ENCODE measurements at places on chromosomes 1 and 21.

DNA sequence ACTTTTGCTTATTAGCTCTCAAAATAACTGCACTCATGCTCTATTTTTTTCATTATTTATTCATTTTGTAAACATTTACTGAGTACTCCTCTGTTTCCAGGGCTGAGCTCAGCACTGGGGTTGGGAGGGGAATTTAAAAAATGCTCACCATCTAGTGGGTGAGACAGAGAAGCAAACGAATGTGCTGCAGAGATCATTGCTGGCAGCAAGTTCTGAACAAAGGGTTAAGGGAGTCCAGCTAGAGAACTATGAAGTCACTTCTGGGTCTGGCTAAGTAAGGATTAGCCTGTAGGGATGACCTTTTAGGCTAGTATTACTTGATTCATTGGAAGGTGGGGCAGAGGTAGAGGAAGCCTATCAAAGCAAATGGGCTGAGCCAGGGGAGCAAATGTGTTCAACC, 99.1 kb upstream of the ZNF644 start:
- DNase-seq, result no peak

DNA sequence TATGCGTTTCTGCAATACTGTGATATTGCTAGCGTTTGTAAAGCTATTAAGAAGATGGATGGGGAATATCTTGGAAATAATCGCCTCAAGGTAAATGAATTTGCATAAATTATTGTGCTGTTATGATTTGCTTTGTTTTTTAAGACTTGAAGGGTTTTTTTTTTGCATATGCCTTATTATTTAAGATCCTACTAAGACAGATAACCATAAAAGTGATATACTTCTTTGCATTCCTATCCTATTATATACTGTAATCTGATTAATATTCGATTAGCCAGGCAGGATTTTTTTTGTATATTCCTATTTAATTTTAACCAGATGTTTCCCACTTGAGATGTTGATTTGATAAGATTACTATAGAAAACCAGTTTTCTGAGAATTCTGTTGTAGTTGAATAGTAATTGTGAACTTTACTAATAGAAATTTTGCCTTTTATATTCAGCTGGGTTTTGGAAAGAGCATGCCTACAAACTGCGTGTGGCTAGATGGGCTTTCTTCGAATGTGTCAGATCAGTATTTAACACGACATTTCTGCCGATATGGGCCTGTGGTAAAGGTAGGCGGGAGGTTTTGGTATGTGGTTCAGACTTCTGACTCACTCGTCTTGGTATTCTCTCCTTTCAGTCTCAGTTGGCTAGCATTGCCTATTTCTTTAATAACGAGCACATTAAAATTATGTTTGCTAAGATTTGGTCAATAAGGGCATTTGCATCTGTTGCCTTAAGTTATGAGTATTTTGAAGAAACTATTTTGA, 56.8 kb downstream of the ZBTB17 start:
- DNase-seq, result no peak

GRCh38 chr1:215637041-215637573, 70.0 kb downstream of the KCTD3 start:
- no peak for DNase-seq

DNA sequence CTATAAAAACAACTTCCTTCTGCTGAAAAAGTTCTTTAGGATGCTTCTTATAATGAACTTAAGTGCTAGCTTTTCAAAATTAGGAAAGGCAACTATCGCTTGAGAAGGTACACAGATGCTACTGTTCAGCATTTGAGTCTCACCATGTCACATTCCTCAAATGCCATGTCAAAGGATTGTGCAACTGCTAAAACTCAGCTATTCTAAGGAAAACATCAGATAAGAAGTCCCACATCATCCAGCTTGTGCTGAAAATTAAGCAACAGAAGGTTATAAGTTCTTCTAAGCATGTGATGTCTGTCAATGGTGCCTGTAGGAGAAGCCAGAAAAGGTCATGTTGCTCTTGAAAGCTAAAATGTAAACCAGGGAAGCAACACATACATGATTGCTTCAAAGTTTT, 36.5 kb downstream of the MCOLN2 start:
- no peak for DNase-seq

DNA sequence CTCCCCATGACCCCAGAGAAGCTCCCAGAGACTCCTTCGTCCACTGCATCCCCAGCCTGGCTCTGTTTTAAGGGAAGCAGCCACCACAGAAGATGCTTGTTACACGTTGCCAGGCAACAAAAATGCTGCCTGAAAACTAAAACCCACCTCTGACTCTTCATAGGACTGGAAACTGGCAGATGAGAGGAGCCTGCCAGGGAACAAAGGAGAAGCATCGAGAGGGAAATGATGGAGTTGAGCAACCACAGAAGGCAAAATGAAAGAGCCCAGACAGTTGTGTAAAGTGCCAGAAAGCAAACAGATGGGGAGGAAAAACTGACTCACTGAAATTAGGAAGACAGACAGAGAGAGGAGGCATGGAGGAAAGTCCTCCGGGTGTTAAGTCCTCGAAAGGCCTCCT, 118.4 kb downstream of the KCNN3 start:
- no peak for DNase-seq

DNA sequence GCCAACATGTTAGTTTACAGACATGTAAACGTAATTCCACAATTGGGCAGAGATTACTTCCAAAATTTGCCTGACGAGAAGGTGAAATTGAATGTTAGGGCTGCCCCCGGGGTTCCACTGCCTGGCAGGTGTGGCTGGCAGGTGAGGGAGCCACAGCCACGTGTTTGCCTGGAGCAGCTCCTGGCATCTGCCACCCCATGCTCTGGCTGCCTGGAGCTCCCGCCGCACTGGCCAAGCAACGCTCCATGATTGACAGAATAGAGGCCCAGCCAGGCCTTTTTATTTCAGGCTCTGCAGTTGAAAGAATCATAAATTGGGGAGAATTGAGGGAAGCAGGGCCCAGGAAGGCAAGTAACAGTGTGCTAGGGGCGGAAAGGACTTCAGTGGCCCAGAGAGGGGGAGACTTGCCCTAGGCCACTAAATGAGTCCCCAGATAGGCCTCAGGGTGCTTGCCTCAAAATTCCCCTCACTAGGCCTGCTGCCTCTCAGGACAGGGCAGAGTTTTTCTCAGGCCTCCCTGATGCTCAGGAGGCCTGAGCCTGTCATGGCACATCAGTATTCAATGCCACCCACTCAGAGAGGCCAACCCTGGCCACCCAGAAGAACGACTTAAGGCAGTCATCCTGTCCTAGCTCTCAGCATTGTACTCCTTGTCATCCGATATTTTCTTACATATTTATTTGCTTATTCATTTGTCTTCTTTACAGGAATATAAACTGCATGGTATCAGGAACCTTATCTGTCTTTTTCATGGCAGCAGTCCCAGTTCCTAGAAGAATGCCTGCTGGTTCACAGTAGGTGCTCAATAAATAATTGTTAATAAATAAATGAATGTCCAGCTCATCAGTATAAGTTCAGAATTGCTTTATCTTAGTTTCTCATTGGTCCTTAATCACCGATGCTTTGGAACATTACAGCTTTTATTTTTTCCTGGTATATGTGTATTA, 16.6 kb upstream of the S1PR1 start:
- DNase-seq, result no peak

- no peak for DNase-seq
Observed at GRCh38 chr1:203776636-203777035, 11.7 kb downstream of the LAX1 start.

Measured in T-helper 17 cell (primary cell).